Fibroblast of skin of abdomen (primary cell): ENCODE measurements at places on chromosomes 13 and 19.

- DNase-seq, result no peak
Observed at GRCh38 chr19:32264568-32264967, 80.8 kb upstream of the ZNF507 start.

DNA sequence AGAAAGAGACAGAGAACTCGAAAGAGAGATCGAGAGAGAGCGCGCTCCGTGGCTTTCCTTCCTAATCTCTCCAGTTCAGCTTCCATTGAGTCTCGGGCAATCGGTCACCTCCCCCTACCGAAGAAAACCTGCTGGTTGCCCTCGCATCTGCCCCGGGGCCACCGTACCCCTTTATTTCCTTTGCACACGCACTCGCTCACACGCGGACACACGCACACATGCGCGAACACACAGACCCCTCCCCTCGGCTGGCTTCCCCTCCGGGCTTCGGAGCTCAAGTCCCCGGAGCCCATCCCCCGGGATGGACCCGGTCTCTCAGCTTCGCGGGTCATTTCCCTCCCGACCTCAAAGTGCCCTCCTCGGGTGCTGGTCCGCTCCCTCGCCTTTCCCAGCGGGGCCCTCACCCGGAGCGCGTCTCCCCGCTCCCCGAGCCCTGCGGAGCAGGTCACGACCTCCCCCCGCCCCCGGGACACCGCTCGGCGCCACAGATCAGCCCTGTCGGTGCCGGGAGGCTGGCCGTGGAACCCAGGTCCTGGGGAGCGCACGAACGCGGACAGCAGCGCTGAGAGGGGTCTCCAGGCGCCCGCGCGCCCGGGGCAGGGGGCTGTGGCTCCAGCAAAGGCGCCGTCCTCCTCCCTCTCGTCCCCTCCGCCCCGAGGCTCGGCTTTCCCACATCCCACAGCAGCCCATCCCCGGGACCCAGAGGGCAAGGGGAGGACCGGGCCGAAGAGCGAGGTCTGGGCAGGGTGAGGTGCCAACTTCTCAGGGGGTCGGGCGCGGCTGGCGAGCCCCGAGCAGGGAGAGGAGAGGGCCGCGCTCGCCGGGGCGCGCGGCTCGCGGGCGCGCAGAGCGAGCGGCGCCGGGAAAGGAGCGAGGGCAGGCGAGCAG lies 1.8 kb downstream of the DACH1 start:
- DNase-seq, result no peak

DNA sequence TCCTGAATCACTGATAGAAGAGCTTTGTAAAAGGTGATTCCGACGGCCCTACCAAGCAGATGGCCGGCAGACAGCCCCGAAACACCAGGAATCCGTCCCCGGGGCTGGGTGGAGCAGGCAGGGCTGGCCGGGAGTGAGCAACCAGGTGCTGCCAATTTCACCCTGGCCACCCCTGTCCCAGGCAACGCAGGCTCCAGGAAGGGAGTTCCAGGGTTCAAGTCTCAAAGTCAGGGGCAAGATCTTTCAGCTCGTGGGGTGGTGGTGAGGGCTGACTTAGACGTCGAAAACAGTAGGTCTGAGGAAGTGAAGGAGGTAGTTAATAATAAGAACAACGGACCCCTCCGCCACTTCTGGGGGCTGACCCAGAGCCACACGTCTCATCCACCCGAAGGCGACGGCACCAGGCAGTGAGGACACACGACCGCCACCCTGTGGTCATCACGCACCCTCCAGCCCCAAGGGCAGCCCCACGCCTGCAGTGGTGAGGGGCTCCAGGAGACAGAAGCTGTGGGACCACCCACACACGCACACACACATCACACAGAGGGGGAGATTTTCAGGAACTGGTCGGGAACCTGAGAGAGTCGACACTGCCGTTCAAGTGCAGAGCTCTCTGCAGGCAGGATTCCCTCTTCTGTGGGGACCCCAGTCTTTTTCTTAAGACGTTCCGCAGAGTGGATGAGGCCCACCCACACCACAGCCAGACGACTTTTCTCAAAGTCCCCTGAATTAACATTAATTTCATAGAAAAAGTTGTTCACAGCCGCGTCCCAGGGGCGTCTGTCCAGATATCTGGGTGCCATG lies 67.2 kb downstream of the SPACA7 start:
- DNase-seq, result no peak

- DNase-seq, result no peak
Observed at GRCh38 chr19:17254636-17255035, 8.9 kb upstream of the NR2F6 start.

GRCh38 chr13:36352350-36352749 lies 6.2 kb upstream of the SPART start:
- peak; percentile 64 for DNase-seq

- no peak for DNase-seq
Observed at GRCh38 chr13:33375421-33375820, 89.9 kb upstream of the STARD13 start.
